A549 (cell line): ENCODE measurements at places on chromosomes 16 and 17.

DNA sequence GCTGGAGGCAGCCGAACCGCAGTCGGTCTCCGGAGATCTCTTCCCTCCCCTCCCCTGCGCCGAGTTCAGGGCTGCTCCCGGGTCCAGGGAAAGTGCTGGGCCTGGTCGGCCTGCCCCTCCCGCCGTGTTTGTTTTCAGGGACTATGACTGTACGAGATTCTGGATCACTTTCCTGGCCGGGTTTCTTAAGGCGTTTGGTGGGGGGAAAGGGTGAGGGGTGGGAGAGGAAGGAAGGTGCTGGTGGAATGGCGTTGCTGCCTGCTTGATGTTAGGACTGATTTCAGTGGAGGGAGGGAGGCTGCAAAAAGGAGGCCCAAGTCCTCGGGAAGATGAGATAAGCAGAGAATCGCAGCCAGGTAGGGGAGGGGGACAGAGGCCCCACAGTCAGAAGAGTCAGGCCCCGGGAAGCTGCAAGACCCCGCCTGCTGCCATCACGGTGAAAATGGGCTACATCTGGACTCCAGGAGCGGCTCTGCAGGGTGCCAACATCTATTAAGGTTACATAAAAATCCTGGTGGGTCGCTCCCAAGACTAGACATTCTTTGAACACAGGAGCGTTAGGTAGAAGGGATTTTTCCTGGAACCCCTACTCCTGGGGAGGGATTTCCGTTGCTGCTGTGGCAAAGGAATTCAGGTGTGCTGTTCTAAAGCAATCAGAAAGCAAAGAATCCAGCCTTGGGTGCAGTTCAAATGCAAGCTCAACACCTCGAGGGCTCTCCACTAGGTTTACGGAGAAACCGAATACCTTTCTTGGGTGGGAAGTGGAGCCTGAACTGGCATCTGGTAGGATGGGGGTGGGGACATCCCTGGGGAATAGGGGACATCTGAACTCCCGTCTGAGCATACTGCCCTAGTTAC, 1.2 kb downstream of the ARHGAP44 start:
- DNase-seq: no peak

DNA sequence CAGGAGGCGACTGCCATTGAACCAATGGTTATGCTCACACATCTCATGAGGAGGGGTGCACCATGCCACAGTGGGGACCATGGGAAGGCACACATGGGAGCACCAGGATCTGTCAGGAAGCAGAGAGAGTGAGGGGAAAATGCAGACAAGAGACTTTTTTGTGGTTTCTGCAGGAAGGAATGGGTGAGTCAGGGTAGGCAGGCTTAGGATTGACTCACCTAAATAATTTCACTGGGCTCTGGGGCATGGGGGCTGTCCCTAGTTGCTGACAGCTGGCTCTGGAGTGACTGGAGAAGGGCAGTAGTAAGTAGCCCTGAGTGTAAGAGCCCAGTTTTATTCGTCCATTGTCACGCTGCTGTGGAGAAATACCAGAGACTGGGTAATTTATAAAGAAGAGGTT, 202.4 kb downstream of the AXIN2 start:
- DNase-seq: no peak

GRCh38 chr17:63698381-63698885, 1.5 kb downstream of the LIMD2 start:
- DNase-seq: no peak

- no peak for DNase-seq
Measured at GRCh38 chr16:3538222-3538621, 37.4 kb downstream of the CLUAP1 start.

GRCh38 chr17:78040440-78041385, 82.2 kb downstream of the TNRC6C start:
- peak; percentile 66 for DNase-seq

- DNase-seq: no peak
Measured at GRCh38 chr17:32565401-32565800, 78.6 kb downstream of the CDK5R1 start.

DNA sequence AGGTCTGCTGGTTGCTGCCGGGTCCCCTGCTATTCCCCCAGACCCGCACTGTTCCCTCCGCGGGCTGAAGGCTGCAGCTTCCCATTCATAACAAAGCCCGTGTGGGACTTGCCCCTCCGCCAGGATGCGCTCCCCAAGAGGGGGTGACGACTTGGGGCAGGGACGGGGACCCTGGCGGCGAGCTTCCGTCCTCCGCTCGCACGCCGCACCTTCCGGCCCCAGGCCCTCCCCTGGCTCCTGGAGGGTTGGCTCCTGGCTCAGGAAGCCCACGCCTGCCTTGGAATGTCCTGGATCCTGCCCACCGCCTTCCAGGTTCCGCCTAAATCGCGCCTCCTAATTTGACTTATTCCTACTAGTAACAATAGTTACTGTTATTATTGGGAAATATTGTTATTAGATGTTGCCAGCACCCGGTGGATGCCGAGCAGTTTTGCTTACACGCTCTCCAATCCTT, 1.1 kb upstream of the TFAP4 start:
- peak; percentile 74 for DNase-seq

DNA sequence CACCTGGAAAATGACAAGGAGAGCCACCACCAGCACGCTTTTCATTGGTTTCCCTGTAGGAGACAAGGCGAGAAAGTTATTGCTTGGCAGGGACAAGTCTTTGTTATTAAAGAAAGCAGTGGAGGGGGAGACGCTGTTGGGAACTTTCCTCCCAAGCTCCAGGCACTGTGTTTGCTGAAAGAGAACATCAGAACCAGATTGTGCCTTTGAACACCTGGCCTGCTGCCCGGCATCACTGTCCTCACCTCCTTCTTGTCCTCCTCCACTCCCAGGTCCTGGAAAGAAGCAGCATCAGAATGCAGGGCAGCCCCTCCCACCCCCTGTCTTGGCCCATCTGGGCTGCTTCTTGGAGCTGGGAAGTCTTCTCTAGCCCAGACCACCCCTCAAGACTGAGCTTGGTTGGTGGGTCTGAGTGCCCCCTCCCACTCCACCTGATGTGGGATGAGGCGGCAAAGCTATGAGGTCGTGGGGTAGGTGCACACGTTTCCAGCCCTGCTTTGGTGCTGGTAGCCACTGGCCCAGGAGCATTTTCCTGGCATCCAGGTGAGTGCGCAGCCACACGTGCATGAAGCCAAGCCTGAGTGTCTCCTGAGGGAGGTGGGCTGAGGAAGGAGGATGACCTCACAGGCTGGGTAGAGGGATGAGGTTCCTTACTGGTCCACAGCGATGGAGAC, 6.2 kb downstream of the CCR7 start:
- no peak for DNase-seq

- DNase-seq: no peak
Measured at GRCh38 chr16:46850619-46851555, 19.9 kb upstream of the C16orf87 start.

DNA sequence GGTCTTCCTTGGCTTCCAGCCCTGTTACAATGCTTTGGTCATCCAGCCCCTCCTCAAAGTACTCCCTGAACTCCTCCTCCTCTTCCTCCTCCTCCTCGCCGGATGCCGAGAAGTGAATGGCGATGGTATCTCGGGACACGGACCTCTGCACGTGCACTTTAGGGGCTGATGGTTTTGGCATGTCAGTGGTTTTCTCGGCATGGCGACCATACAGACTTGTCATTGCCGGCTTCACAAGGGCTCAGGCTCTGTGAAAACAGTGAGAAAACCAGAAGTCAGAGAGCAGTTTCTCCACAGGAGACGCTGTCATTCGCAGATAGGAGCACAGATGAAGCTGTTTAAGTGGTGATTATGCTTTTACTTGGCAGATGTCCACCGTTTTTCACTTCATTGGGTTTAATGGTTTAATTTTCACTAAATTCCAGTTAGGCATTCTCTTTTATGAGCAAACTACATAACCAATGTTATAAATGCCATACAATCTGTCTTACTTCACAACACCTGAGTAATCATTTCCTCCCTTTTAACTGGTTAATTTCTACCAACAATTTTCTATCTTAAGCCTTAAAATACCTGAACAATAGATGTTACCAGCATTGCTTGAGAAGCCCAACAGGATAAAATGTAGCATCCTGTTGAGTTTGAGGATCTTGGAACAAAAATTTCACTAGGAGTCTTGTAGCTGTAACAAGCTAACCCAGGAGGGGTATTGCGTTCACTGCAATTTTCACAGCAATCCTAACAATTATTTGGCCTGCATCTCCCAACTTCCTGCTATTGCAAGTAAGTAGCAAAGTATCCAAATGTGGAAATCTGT, 48.9 kb downstream of the TEX2 start:
- DNase-seq: no peak

DNA sequence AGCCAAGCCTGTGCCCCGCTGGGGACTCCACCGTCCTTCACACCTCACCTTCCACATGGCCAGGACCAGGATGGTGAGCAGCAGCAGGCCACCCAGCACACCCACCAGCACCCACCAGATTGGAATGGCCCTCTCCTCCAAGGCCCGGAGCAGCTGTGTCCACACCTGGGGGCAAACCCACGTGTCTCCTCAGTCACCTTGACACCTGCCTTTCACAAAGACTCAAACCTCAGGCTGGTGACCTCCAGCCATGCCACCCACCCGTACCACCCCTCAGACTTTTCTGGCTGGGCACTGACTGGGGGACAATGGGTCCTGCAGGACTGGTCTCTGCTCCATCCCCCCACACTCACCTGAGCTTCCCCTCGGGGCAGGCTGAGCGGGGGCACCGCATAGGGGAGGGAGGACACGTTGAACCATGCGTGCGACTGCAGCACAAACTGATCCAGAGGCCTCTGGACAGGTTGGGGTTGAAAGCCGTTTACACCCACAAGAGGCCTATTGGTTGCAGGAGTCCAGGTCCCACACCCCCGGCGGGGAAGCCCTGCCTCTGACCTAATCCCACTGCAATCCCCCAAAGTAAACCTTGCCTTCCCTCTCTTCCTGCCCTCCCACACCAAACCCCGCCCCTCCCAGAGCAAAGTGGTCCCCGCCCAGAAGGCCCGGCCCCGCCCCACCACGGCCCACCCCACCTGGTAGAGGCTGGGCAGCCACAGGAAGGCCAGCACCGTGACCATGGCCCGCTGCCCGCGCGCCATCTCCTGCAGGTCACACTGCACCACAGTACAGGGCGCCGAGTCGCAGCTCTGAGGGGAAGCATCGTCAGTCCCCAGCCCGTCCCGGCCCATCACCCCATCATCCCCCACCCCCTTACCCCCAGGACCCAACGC, 10.9 kb upstream of the FAM171A2 start:
- DNase-seq: no peak

DNA sequence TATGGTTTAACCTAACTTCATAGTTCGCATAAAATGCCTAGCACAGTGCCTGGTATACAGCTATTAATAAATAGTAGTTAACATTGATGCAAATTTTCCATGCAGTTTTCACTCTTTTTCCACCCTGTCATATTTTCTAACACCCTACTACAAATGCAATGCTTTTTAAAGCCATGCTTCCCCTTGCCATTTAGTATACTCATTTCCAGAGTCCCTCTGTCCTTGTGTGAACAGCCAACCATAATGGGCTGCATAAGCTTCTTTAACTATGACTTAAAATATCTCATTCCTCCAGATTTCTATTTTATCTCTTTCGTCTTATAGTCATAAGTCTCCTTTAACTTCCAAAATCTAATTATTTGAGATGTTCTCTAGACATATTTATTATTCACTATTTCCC, 284.1 kb downstream of the GRIN2A start:
- no peak for DNase-seq

GRCh38 chr17:71339206-71339605, 781.6 kb upstream of the SOX9 start:
- no peak for DNase-seq

DNA sequence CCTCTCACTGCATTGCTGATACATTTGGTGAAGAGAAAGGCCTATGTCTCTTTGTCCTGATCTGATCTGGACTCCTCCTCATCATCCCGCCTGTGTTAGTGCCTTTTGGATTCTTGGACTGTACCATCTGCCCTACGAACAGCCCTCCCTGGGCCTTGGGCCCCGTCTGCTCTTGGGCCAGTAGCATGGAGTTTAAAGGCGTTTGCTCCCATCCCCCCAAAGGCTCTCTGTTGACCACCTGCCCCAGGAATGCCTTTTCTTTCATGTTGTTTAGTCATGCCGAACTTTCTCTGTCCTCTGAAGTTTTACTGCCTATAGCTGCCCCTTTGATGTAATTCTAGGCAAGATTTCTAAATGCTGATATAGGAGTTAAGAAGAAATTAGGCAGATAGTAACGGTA, 30.9 kb upstream of the MEAK7 start:
- DNase-seq: no peak

GRCh38 chr16:711548-712320, 3.2 kb upstream of the METRN start:
- DNase-seq: no peak

GRCh38 chr17:39113871-39114270, 37.6 kb downstream of the PLXDC1 start:
- DNase-seq: no peak

DNA sequence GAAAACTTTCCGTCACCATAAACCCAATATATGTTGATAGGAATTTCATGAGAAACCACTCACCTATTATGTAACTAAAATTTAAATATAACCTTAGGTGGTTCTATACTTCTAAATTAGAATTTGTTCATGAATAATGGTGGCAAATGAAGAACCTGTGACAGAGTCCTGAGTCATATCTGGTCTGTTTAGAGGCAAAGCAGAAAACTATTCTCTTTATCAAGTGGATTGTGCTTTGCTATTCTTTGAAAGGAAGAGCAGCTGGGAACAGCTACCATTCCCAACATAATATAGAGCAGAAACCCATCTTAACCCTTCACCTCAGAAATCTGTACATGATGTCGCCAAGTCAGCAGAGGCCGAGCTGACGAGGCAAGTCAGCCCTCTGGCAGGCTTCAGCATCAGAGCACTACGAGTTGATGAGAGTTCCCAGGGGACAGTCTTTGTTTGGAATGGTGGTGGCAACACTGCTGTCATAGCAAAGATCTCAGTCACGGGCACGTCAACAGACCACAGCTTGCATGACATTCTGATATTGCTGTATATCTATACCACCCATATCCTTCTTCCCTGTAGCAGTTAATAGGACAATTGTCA, 631.9 kb upstream of the CA10 start:
- DNase-seq: no peak

- DNase-seq: no peak
Measured at GRCh38 chr16:12436201-12436657, 367.5 kb downstream of the CPPED1 start.

DNA sequence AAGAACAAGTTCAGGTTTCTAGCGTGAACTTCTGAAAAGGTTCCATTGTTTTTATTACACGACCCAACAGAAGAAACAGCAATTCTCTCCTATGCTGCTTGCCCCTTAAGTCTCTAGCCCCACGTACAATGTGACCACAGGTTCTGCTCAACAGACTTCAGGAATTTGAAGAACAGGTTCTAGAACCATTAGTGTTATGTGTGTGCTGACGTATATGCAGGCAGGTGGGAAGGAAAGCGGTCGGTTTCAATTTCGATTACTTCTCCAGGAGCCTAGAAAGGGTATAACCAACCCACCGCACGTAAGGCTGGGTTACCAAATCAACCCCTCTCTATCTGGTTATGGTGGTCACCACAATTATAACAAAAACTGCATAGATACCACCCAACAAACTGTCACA, 39.4 kb downstream of the XPO6 start:
- no peak for DNase-seq

DNA sequence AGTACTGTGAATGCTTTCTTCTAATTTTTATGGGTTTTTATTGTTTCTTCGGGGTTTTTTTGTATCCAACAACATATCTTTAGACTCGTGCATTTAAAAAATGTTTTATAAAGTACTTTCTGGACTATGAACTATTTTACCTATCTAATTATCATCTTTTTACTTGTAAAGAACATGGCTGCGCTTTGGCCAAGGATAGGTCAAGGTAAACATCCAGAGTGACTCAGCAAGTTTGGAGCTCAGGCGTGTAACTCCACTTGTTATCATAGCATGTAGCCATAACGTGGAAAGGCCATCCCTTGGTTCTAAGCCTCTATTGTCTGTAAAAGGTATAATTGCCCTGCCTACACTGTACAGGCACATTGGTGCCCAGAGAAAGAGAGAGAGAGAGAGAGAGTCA, 818.0 kb upstream of the GOT2 start:
- DNase-seq: no peak
